ENCODE measurements at places on chromosomes 4 and X.

DNA sequence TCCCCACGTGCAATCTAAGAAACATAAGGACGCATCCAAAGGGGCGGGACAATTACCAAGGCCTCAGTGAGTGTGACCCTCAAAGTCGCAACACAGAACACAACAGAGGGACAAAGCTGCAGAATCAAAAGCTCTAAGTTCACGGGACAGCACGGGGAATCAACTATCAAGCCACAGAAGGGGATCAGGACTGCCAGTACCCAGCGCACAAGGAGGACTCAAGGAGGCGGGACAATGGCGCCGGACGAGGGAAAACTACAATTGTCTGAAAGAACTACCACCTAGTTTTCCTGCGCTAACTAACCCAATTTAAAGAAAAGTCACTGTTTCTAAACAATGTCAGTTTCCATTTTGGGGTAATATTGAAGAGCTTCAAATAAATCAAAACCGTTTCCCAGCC, 1.3 kb downstream of the FAM53A start:
- no peak for DNase-seq

- DNase-seq: no peak
Observed at GRCh38 chr4:108536577-108536976, 83.8 kb upstream of the RPL34 start.

DNA sequence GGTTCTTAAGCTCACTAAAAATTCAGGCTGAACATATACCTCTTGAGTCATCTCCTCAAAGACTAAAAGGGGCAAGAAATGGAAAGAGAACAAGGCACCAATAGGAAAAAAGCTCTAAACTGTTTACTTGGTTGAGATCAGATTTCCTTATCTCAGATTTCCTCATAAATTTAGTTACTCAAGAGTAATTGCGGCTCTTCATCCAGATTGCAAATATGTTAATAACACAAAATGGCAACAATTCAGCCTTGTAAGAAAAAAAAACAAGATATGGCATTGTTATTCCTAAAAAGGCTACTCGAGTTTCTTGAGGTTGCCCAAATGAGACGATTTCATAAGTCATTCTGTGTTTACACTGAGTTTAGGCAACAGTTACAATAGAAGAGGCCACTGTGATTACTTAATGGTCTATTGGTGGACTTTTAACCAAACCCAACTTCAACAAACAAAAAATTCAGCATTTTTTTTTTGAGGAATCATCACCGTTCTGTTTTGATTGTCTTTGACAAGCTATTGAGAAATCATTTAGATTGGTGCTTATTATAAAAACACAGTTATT, 97.9 kb upstream of the PDHA1 start:
- no peak for DNase-seq

DNA sequence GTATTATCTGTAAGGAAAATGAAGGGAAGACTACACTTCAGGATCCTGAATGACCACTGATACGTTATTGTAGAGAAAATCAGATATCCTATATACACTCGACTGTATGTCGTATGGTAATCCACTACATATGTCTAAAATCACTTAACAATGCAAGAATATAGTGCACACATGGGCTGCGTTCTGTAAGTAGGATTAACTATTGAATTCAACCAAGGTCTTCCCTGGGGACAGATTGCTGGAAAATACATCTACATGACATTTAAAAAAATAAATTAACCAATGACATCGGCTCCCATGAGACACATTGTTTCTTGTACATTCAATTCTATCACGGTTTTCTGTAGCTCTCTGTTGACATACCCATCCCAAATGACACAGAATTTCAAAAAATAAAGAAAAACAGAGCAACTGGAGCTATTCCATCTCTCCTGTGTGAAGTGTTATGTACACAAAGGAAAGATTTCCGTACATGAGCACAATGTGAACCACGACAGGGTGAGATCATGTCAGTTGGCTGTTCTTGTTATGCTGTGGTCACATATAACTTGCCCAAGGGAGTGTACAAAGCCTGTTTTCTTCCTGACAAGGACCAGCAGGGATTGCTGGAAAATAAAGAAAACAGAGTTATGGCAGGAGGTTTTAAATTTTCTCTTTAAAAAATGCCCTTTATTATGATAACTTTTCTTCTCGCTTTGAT, 6.1 kb downstream of the ENOX2 start:
- DNase-seq: no peak

DNA sequence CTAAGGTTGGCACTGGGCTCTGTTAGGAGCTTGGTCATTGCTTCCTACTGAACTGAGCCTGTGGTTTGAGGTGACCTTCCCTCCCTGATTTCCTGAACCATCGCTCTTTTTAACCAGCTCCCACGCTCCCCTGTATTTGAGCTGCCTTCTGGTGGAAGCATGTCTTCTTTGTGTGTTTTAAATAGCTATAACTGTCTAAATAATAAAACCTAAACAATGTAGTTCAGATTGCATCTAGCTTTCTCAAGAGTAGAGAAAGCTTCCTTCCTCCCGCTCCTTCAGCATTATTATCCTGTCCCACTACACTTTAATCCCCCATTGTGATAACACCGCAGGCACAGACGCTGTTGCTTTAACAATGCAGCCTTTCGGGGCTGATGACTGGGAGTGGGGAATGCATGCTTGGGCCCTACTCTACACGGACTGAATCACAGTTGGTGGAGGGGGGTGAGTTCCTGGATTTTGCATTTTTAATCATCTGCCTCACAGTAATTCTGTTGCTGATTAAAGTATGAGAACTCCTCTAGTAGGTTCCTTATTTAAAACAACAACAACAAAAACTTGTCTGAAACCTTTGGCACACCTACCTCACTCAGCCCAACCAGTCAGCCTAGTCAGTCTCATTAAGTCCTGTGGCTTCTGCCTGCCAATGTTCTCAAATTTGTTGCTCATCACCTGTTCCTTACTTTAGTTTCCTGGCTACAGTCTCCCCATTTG, 6.6 kb downstream of the SMS start:
- DNase-seq: no peak

DNA sequence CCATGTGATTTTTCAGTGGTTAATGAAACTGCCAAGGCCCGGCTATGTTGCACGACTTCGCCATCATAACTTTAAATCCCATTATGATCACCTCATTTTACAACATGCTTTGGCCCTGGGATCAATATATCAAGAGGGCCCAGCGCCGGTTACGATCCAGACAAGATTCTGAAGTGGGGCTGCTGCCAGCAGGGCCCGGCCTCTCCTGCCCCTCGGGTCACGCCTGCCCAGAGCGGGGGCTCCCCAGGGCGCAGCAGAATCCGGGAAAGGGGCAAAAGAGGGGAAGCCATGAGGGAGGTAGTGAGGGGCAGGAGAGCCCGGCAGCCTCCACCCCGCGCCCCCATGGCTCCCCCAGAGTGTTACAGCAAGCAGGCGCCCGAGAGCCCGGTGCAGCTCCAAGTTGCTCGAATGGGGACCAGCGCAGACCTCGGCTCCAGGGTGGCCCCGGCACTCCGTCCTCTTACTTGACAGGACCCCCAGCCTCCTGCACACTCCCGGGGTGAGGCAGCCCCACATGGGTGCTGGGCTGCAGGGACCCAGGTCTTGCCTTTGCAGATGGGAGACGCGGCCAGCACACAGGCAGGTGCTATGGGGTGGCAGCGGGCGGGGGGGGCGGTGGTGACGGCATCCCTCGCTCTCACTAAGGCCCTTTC, 129.8 kb upstream of the NKX1-1 start:
- DNase-seq: no peak

Data from stimulated activated CD4-positive, alpha-beta T cell treated with anti-CD3 and anti-CD28 coated beads, Interleukin-1b, Interleukin-23, amount 100 ng/mL, for 1 hour (primary cell).